Renal cortex interstitium (tissue), 15 donors: ENCODE measurements at places on chromosomes 3 and 15. TPM values are rescaled to one million over a fixed set of nuclear protein-coding genes. Genes with fewer than 3 reads are reported as not detected.

DNA sequence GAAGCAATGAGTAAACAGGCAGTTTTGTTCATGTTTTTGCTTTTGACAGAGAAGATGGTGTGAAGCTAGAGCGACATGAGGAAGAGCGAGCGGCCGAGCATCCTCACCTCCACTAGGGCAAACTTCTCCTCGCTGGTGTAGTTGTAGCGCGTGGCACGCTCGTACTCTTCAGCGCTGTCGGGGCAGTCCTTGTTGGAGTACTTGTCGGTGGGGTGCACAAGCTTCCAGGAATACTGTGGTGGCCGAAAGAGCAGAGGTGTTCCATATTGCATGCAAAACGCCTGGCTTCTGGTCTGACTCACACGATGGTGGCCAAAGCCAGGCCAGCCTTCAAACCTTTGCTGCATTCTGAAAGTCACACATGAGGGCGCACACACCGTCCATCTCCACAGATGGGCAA lies 54.3 kb downstream of the CYFIP1 start:
- DNase-seq: no peak

TM4SF4 gene
- polyA plus RNA-seq: 4.2 TPM

GRCh38 chr3:154931484-154931883 lies 148.6 kb upstream of the MME start:
- no peak for DNase-seq

- DNase-seq: no peak
Measured at GRCh38 chr3:162285259-162285658, 788.7 kb downstream of the OTOL1 start.

GRCh38 chr3:184663756-184664155 lies 48.1 kb downstream of the MAGEF1 start:
- DNase-seq: no peak

DNA sequence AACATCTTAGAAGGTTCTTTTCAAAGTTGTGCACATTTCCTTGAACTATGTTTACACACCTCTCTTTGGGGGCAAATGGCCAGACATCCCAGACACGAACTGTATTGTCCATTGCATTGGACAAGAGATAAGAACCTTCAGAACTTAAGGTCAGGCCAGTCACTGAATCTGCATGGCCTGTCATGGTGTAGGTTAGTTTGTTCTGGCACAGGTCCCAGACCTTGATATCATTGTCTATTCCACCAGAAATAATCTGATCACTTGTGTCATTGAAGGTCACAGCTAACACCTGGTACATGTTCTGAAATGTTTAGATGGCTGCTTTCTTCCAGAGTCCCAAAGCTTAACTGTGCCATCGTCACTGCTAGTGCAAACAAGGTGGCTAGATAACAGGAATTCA lies 55.7 kb downstream of the KCNAB1 start:
- no peak for DNase-seq

GRCh38 chr3:34155666-34156065 lies 357.2 kb downstream of the PDCD6IP start:
- DNase-seq: no peak

GRCh38 chr3:165256554-165257065 lies 60.4 kb upstream of the SLITRK3 start:
- DNase-seq: no peak

DNA sequence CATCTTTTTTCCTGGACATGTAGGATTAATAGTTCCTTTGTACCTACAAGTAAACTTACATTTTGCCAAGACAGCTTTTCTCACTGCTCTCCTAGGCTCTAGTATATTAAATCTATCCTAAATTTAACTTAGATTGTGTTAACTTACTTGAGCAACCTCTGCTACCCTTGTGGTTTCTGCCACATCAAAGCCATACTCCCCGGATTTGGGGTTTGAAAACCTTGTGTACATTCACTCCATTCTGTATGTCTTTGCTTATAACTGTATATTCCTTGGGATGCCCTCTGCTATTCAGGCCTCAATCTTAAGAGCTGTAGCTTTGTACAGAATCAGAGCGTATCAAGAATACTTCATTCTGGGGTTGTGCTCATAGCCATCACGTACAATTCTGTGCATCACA lies 60.4 kb downstream of the ARIH1 start:
- DNase-seq: no peak

DNA sequence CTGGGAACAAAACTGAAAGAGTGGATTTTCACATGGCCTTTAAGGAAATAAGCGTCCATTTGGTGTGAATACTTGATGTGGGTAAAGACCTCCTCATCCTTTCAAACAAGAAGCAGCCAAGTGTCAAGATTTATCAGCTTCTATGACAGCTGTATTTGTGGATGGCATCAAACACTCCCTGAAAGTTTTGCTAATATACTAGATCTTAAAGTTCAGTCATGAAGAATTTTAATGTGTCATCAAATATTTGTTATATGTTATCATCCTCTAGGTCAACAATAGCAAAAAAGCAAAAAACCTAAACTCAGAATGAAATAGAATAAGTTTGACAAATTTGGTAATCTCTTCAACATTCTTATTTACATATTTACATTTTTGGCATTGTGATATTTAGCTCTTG lies 29.1 kb upstream of the LYSMD4 start:
- DNase-seq: no peak

WNT5A gene
- polyA plus RNA-seq: 39.9 TPM

DNA sequence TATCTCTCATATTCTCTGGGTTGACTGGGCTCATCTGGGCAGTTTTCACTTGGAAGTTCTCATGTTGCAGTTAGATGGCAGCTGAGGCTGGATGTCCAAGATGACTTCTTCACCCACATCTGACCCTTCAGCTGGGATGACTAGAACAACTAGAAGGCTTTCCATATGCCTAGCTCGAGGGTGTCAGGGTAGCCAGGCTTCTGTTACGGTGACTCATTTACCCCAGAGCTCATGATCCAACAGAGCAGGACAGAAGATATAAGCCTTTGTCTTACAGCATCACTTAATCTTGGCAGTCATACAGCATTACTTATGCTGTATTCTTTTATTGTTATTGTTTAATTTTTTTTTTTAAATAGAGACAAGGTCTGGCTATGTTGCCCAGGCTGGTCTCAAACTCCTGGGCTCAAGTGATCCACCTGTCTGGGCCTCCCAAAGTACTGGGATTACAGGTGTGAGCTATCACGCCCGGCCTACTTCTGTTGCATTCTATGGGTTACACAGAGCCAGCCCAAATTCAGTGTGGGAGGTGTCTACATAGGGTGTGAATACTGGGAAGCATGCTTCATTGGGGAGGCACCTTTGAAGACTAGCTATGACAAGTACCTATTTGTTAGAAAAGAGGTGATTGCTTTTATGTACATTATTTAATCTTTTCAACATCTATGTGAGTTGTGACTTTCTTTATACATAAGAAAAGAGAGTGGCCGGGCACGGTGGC lies 10.7 kb downstream of the HMCES start:
- DNase-seq: no peak

NAALADL2 gene
- polyA plus RNA-seq: 17.5 TPM

GRCh38 chr3:34237946-34238345 lies 439.5 kb downstream of the PDCD6IP start:
- no peak for DNase-seq

GRCh38 chr3:127899200-127899599 lies 15.8 kb upstream of the KBTBD12 start:
- DNase-seq: no peak

- no peak for DNase-seq
Measured at GRCh38 chr3:16769525-16769924, 115.2 kb upstream of the PLCL2 start.

GRCh38 chr3:72960812-72961518 lies 35.6 kb upstream of the PPP4R2 start:
- DNase-seq: no peak

DNA sequence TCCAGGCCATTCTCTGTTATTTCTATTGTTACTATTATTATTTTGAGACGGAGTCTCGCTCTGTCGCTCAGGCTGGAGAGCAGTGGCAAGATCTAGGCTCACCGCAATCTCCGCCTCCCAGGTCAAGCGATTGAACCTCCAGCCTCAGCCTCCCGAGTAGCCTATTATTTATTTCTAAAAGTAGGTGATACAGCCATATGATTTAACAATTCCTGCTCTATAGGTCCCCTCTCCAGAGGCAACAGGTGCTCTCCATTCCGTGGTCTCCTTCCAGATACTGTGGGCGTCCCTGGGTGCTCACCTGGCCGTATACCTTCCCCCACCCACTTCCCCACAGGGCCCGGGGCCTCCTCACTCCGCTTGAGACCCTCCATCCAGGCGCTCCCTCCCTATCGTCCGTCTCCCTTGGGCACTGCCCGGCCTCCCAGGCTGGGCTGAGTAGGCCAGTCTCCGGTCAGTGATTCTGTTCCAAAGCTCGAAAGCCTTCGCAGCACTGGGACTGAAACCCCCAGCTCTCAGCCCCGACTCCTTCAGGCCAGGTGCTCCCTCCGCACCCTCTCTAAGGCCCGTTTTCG lies 708 bp upstream of the PTPN23 start:
- no peak for DNase-seq

TMC3 gene
- polyA plus RNA-seq: 0.08 TPM

DNA sequence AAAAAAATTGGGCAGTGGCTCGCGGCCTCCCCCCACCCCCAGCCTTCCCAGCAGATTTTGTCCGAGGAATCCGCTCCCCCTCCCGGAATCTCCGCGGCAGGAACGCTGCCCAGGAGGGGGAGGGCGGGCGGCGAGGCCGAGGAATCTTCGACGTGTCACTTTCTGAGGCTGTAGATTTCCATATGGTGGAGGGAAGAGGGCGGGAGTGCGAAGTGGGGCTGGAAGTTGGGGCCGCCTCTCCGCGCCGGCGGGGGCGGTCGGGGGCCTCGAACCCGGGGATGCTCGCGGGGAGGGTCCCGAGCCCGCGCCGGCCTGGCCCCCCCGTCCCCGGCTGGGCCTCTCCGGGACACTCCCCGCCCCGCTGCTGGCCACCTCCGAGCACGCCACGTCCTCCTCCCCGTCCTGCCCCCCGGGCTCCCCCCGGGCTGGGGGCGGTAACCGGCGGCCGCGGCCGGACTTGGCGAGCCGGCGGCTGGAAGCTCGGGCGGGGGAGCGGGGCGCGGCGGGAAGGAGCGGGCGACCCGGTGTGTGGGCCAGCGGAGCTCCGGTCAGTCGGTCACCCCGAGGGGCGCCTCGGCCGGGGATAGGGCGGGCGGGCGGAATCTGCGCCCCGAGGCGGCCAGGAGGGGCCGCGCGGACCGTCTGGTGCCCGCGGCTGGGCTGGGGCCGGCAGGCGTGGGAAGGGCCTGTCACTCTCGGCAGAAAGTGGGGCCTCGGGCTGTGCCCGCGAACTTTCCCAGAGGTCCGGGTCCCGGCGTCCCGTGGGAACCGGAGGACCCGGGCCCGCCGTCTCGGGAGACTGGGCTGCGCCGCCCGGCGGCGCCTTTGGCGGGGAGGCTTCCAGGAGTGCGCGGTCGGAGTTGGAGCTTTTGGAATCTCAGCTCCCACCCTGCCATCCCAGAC lies 951 bp downstream of the FNDC3B start:
- peak; percentile 79 for DNase-seq

TM6SF1 gene
- polyA plus RNA-seq: 3.3 TPM

DNA sequence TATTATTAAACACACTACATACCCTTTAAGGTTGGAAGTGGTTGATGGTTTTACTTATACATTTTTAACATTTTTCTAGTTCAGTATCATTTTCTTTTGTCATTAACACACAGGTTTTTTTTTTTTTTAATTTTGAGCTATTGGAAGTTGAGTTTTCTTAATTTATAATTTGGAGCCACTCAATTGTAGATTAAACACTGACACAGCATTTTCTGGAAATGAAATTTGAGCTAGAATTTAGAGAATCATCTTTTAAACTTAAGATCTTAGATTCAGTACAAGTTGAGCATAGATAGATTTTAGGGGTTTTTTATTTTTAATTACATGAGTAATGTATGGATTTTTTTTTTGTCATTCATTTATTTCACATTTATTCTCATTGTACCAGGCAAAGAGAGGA lies 35.0 kb downstream of the RASA2 start:
- no peak for DNase-seq

GRCh38 chr15:56767315-56767714 lies 34.0 kb upstream of the ZNF280D start:
- no peak for DNase-seq

DNA sequence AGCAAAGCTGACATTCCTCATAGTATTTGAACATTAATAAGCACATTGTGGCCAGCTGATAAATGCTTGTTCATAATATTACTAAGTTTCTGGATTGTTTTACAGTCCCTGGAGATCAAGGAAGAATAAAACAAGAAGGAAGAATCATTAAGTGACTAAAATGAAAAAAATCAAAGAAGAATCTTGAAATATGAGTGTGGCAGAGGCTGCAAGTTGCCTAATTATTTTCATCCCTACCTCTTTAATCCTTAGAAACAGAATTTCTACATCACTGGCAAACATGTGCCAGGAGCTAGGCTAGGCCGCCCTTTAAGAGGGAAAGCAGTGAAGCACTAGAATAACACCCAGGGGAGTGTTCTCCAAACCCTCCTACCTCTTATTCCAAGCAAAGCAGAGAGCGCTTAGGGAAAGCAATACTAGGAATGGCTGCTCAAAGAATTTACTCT lies 98.9 kb downstream of the MAGI1 start:
- no peak for DNase-seq

- peak; percentile 68 for DNase-seq
Measured at GRCh38 chr3:186540221-186540834, 3.9 kb downstream of the CRYGS start.

DNA sequence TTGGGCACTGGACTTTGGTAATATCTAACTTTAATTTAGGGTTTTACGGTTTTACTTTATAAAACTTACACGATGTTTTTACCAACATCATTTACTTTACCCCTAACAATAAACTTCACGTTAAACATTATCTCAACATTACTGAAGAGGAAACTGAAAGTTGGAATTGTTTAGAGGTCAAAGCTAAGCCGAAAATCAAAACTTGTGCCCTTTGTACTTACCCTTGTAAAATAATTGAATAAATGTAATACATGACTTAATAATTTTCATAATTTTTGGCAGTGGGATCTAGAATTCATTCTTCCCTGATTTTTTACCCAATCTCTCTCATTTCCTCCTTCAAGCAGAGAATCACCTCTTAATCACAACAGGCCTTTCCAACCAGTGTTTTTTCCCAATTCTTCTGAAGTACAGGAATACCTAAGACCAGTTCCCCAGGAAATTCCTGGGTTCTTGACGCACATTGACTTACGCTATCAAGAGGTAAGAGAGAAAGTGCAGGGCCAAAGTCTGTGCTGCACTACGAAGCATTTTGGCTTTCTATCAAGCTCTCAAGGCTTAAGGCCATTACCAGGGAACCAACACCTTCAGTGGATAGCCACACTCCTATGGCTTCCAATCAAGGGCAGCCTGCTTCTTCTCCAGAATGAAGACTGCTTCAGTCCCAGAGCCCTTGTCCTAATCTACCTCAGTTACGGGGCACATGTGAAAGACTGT lies 11.9 kb upstream of the SEMA6D start:
- DNase-seq: no peak

DNA sequence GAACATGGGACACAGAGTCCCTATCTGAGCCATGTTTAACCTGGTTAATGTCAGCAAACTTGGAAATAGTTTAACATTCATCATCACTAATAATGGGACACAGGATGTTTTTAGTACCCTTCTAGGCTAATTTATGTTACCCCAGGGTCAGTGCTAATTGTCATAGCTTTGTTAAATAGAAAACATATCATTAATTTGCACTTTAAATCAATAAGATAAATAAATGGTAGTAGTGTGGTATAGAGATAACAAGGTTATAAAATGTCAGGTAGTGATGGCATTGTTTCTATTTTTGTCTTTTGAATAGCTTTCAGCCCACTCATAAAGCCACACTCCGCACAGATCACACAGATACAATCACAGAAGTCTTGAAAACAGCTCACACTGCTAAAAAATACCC lies 534.9 kb downstream of the MECOM start:
- DNase-seq: no peak
